Stimulated activated CD8-positive, alpha-beta memory T cell treated with anti-CD3 and anti-CD28 coated beads, Interleukin-4, amount 100 ng/mL, for 1 hour (primary cell): ENCODE measurements at places on chromosomes 16 and 17.

- no peak for DNase-seq
Measured at GRCh38 chr17:43338886-43339516, 59.8 kb upstream of the ARL4D start.

DNA sequence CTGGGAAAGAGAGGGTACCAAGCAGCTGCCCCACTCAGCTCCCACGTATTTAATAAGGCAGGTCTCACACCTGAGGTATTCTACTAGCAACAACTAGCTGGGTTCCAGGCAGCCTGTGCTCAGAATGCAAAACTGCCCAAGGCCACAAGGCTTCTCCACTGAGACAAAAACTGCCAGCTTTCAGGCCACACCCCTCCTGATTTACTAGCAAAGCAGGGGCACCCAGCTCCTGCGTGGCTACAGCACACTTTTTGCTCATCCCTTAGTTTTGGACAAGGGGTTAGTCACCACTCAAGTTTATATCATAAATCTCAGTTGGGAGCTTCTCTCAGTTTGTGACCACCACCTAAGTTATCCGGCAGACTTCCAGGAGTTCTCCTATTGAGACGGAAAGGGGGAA is 494.6 kb downstream of the CDH11 start:
- DNase-seq, result no peak

- DNase-seq, result no peak
Measured at GRCh38 chr16:23082161-23082788, 67.0 kb downstream of the USP31 start.

GRCh38 chr17:43020030-43020621 is 2.1 kb downstream of the VAT1 start:
- DNase-seq, result no peak

DNA sequence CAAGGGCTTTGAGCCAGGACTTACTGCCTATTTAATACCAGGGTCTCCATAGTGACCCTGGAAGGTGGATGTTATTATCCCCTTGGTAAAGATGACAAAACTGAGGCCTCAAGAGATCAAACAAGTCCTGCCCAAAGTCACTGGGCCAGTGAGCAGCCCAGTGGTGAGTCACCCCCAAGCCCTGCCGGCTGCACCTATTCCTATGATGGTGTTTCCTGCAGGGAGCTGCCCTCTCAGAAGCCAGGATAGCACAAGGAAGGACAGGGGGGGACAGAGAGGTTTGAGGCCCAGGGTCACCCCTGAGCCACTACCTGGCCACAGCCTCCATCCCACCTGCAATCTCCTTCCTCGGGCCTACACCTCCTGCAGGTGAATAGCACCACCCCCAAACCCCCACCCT is 90.9 kb downstream of the SDK2 start:
- no peak for DNase-seq

DNA sequence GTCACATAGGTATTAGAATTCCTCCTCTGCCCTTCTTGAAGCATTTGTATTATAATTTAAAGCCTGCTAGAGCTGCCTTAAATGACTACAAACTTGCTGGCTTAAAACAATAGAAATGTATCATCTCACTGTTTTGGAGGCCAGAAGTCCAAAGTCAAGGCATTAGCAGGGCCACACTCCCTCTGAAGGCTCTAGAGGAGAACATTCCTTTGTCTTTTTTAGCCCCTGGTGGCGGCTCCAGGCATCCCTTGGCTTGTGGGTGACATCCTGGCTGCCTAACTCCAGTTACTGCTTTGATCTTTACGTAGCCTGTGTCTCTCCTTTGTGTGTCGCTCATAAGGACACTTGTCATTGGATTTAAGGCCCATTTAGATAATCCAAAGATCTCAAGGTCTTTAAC is 186.6 kb upstream of the SALL1 start:
- no peak for DNase-seq

DNA sequence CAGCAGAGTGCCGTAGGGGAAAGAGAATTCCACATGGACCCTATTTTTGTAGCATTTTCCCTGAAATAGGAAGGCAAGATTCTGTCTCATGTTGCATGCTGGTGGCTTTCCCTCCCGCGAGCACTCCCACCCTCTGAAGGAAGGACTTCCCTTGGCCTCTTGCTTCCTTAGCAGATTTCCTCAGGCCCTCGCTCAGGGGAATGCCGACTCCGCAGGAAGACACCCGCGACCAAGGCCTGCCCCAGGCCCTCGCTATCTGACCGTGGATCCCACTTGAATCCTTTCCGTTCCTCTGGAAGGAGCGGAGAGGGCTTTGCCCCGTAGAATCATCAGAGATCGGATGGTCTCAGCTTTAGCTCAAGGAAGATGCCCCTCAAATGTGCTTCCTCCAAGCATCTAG is 179.4 kb upstream of the FOXF1 start:
- DNase-seq, result no peak

GRCh38 chr16:67764158-67764667 is 42.1 kb downstream of the RANBP10 start:
- DNase-seq, result no peak

DNA sequence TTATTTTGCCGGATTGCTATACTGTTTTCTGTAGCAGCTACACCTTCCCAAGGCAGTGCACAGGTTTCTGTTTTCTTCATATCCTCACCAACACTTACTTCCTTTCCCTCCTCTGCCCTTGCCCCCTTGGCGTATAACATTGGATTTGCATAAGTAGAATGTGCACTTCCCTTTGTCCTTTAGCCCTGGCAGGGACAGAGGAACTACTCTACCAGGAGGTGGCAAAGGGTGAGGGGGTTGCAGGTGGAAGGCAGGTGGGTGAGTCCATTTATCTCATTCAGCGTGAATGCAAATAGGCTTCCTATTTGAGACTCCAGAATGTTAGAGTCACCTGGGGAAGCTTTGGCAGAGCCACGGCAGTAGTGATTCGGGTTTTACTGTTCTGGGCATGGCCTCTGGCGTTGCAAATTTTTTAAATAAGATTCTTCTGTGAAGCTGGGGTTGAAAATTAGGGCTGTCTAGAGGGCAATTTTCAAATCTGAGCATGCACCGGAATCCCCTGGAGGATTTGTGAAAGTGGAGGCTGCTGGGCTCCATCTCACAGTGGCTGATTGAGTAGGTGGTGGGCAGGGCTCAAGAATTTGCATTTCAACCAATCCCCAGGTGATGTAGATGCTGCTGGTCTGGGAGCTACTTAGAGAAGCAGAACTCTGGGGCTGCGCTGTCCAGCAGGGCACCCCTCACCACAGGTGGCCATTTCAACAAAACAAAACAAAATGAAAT is 84.7 kb downstream of the PLCG2 start:
- DNase-seq, result no peak

DNA sequence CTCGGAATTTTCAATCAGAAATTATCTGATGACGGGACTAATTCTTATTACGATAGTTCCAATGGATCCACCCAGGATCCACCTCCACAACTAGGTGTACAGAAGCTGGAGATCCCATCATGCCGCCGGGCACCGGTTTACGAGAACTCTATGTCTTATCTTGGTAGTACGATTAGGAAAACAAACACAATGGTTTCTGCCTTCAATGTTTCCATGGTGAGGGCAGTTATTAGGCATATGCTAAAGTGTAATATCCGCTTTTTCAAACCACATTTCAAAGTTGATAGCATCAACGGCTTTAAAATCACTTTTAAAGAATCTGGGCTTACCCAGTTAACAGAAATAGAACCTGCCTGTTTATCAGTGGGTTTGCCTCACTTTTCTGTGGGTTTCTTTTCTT is 705.7 kb downstream of the MAF start:
- DNase-seq, result no peak

DNA sequence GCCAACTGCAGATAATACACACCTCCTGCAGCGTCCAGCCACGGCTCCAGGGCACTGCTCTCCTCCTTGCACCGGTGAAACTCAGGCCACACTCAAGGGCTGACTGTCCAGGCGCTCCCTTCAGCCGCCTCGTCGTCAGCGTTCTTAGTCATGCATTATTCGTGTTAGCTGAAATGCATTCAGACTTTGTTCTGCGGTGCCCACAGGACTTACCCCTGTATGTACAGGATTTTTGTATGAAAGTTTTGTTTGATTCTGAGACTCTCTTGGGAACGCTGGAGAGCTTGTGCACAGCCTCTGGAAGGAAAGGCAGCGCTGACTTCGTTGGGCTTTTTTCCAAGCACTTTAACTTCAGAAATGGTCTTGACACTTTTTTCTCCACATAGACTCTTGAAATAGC is 22.1 kb downstream of the CIBAR2 start:
- DNase-seq, result no peak

DNA sequence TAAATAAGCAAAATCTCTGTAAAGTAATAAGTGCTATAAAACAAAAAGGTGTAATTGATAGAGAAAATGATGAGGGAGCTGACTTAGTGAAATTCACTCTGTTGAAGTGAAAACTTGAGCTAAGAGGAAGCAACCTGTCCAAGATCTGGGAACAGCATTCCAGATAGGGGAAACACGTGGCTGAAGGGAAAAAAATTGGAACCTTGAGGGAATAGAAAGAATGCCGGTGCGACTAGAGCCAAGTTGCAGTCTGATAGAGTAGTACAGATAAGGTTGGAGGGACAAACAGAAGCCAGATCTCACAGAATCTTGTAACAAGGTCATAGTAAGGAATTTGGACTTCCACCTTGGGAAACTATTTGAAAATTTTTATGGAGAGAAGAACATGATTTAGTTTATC is 623 bp upstream of the DDX52 start:
- no peak for DNase-seq

DNA sequence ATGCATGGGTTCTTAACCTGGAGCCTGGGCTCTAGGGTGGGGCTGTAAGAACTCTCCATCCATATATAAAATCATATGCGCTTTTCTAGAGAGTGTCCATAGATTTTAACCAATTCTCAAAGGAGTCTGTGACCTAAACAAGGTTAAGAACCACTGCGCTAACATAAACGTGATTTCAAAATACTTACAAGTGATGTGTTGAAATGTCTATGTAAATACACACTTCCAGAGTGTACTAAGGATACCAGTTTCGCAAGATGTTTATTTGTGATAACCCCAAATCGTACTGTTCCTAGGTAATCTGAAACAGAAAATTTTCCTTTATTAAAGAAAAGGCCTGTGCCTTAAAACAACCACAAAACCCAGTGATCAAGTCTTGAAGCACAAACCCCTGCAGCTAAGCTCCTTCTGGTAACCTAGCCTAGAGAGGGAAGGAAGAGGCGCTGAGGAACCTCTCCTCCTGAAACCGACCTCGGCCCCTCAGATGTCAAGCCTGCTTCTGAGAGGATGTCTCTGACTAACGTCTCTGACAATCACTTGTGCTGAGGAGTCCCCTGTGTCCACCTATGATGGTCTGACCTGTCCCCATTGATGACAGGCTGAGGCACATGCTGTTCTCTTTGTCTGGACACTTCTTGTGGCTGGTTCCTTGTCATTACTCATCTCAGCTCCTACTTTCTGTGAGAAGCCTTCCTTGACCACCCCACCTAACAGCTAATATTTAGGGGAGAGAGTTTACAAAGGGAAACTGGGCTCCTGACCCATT is 32.2 kb downstream of the SNN start:
- no peak for DNase-seq
